Activated CD4-positive, alpha-beta T cell treated with anti-CD3 and anti-CD28 coated beads, Interleukin-10, Interleukin-2, amounts not matched to agents 100 ng/mL and 50 ng/mL, durations not matched to agents 16 hours and 8 hours (primary cell): ENCODE measurements at places on chromosomes 6 and 20.
A peak's percentile ranks its signal among the peaks of the same experiment; 100 is the strongest.

DNA sequence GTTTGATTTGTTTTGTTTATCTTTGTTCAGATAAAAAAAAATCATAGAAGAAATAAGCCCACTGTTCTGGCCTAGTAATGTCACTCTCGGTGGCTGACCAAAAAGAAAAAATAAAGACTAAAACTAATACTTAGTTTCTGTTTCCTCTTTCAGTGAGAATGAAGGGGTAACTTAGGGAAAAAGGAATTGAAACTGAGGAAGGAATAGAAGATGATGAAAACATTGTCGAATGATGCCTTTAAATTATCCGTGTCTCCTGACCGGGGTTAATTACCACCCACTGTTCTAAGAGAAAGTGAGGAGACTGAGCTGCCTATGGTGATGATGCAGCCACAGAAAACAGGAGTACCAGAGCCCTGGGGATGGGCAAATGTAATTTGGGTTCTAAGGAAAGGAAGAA, 73.1 kb downstream of the PTCHD4 start:
- DNase-seq = no peak

DNA sequence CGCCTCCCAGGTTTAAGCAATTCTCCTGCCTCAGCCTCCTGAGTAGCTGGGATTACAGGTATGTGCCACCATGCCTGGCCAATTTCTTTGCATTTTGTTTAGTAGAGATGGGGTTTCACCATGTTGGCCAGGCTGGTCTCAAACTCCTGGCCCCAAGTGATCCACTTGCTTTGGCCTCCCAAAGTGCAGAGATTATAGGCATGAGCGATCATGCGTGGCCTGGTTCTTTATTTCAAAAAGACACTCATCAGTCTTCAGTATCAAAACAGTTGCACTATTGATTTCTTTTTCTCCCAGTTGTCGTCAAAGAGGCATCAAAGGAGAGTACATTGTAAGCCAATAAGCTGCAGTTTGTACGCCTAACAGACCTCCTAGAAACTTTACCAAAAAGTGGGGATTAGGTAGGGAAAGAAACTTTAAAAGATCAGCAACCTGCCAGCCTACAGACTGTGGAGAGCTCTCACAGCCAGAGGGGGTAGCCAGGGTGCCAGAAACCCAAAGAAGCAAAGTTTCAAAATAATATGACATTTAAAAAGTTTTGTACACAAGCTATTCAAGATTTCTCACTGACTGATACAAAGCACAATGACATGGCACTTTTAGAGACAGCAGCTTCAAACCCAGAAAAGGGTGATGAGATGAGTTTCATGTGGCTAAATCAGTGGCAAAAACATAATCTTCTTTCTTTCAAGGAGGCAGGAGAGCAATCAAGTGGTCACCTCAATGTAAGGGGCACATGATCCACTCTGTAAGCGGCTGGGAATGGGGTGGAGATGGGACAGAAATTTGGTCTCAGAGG, 83.0 kb upstream of the RALY start:
- no peak for DNase-seq

- no peak for DNase-seq
Observed at GRCh38 chr6:148431840-148432239, 89.2 kb downstream of the SASH1 start.

GRCh38 chr6:157056275-157056674, 267.0 kb downstream of the TMEM242 start:
- peak; percentile 51 for DNase-seq

GRCh38 chr20:35695978-35696377, 3.2 kb downstream of the NFS1 start:
- no peak for DNase-seq

DNA sequence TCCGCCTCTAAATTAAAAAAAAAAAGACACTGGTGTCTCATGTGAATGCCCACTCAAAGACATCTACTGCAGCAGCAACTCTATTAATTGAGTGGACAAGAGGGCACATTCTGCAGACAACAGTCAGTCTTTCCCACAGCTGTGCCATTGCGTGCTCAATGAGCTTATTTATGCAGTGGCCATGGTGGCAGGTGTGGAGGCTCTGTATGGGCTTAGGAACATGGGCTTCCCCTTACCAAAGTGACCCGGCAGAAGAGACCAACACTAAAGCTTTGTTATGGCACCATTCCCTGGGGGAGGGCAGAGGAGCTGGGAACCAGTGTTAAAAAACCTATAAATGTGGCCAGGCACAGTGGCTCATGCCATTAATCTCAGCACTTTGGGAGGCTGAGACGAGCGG, 4.2 kb upstream of the VAPB start:
- DNase-seq = no peak

- DNase-seq = no peak
Observed at GRCh38 chr20:34337544-34337943, 25.5 kb upstream of the ITCH start.

DNA sequence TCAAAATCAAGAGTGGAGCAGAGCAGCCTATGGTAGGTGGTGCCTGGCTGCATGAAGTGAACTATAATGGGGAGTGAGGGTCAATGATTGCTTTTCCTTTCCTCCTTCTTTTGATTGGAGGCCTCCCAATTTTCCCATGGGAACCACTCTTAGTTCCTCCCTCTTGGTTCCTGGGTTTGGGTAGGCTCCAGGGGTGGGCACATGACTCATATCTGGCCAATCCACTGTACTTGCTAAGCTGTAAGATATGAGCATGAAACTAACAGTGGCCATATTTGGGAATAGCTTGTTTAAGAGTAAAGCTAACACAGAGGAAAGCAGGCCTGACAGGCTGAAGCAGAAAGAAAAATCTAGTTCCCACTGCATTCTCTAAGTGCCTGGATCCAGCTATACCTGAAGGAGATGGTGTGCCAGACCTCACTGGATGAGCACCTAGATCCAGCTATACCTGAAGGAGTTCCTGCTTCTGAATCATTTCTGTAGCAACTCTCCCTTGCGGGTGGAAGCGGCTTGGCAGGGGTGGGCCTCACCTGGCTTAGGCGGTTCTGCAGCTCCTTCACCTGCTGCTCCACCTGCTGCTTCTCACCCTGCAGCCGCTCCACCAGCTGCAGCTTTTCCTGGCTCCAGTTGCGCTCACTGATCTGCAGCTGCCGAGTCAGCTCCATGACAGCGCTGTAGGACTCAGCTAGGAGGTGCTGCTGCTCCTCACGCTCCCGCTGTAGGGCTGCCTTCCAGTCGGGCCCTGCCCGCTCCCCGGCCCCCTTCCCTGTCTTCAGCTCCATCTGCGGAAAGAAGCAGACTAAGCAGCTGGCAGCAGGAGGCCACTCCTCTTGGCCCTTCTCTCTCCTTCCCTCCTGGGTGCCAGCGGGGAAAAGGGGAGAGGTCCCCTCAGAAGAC, 29.0 kb upstream of the DSN1 start:
- DNase-seq = no peak

DNA sequence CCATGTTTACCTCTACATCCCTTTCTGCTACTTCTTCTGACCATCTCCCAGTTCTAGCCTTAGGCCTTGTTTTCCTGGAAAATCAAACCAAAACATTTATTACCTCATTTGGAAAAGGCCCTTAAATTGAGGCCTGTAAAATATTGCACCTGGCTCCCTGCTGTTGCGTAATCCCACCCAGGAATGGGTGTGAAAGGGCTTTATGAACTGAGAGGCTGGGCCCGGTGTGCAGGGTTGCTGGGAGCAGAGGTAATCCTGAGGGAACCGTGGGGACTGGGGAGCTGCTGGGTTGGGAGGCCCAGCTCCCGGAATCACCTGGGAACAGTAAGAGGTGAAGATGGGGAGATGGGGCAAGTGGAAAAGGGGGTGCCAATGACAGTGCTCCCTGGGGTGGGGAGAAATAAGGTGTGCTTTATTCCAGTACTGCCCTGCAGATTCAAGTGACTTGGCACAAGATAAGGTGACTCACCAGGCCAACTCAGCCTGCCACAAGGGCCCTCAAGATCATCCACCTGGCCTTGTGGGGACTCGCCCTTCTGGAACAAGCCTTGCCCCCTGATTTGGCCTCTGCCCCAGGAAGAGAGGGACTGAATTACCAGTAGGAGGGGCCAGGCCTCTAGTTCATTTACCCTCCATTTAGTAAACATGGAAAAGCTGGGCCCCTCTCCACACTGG, 44.2 kb downstream of the KCNK5 start:
- no peak for DNase-seq

- DNase-seq = no peak
Observed at GRCh38 chr6:149318581-149319286, 1.2 kb downstream of the TAB2 start.

GRCh38 chr20:51888291-51888690, 86.0 kb upstream of the SALL4 start:
- DNase-seq = no peak

- no peak for DNase-seq
Observed at GRCh38 chr6:25219917-25220278, 59.3 kb upstream of the CARMIL1 start.

DNA sequence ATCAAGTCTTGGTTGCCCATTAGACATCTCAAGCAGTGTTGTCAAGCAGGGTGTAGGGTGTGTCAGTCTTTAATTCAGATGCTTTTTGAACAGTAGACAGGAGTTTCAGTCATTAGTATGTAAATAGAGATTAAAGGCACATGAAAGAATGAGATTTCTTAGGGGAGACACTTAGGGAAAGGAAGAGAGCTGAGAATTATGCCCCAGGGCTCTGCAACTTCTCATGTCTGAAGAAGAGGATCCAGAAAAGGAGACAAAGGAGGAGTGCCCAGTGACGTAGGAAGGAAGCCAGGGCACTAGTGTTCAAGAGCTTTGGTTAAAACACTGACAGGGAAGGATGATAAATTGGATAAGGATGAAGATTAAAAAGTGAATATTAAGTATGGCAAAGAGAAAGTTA, 569.7 kb downstream of the NKAIN2 start:
- no peak for DNase-seq

DNA sequence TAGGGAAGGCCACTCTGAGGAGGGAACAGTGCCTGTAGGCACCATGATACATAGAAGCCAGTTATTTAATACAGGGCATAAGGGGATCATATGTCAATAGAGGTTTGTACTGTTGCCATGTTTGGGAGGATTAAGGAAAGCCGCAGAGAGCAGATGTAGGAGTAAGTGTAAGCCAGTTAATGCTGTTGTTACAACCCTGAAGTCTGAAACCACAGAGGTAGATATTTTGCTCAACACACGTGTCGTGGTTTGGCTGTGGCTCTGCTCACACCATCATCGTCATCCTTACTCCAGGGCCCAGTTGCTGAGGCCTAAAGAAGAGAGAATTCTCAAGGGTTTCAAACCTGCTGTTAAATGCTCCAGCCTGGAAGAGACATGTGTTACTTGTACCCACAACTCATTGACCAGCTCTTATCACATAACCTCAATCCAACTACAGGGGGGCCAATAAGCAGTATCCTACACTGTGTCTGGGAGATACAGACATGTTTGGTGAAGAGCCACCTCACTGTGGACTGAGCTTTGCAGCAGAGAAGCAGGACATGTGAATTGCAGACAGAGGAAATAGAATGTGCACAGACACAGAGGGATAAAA, 31.0 kb upstream of the PSMF1 start:
- peak; percentile 56 for DNase-seq

- peak; percentile 85 for DNase-seq
Observed at GRCh38 chr6:15962449-15962764, 166.5 kb upstream of the MYLIP start.
